ENCODE measurements at places on chromosomes 3 and 15.

- DNase-seq, result no peak
These were observed 19.4 kb downstream of the CCDC32 start for GRCh38 chr15:40545457-40545856.

DNA sequence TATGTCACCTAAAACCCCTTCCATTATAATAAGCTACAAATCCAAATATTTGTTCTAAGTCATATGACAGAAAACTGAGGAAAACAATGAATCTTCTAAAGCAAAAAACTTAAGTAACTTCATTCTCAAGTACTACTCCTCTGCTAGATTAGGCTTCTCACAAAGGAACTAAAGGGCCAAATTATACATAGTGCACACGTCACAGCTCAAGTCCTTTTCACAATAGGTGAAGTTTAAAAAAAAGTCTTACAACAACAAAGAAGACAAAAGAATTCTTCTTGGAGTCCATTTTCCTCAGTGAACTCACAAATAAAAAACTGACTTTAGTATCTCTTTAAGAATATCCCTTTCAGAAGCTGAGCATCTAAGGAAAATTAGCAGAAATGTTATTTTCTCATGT is 479.9 kb downstream of the MAGI1 start:
- no peak for DNase-seq

GRCh38 chr3:10994306-10994705 is 1.8 kb downstream of the SLC6A1 start:
- no peak for DNase-seq

DNA sequence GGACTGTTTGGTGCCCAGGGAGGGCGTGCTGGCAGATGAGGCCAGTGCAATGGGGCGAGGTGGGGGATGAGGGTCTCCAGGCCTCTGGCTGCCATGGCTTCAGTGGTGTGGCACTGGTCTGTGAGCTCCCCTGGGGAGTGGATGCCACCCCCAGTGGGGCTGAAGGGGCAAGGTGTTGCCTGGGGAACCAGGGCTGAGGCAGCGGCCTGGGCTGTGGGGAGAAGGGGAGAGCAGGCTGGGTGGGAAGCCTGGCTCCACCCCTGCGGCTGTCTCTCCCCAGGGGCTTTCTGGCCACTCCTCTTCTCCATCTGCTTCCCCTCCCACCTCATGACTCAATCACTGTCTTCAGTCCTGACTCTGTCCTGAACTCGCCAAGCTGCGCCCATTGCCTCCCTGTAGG is 88.4 kb upstream of the TLE3 start:
- no peak for DNase-seq
